ENCODE measurements at places on chromosomes 3 and 15.

DNA sequence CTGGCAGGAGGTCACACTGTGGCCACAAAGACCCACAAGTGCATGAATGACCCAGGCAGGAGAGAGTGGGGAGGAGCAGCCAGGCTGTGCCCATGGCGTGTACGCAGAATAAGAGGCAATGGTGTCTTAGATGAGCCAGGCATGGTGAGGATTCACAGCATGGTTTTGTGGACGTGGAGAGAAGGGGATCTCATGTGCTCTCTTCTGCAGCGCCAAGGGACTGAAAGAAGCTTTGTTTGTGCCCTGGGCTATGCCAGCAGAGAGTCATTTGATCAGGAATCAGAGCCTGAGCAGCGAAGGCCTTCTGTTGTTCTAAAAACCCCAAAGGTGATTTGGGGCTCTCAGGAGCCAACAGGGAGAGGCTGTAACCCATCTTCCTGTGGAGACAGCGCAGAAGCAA lies 18.7 kb upstream of the RPP14 start:
- DNase-seq = no peak

DNA sequence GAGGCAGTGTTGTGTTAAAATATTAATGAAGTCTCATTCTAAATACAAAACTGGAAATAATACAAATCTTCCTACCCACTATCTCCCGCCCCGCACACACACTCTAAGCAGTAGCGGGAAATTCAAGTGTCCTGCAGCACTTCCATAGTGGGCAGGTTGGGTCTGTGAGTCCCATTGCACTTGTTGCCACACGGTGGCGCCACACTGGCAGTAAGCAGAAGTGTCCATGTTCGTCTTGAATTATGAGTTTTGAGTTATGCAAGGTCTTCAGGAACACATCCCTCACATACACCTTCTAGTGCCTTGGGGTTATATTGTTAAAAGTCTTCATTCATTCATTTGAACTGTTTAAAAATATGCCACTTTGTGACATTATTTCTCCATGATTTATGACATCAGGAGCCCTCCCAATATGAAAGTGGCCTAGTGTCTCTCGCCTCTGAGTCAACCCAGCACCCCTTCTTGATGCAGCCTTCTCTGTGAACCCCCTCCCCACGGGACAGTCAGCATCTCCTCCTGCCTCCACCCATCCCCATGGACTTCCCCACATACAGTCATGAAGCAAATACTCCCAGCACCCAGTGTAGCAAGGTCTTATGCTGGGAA lies 17.6 kb upstream of the CCDC174 start:
- peak; percentile 34 for DNase-seq

GRCh38 chr15:85030301-85030929 lies 48.8 kb downstream of the PDE8A start:
- no peak for DNase-seq

DNA sequence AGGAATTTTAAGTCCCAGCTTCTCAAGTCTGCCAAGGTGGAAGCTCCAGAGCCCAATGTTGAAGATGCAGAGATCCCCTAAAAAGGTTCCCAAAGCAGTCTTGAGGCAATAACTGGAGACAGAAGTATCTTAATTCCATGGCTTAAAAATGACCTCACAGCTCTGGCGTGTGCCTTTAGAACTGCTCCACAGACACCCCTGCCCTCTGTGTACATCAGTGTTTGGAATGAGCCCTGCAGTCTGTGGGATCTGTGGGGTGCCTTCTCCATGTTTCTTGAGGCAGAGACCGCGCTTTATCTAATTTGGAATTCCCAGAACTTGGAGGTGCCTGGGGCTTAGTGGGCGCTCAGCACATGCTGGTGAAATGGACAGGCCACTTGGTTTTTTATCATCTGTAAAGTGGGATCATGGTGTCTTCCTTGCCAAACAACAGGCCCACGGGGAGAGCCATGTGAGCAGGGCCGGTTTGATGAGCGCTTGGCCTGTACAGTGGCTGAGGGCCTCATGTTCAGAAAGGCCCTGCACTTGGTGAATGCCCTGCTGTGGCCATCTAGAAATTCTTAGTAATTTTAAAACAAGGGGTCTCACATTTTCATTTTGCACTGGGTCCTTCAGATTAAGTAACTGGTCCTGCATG lies 7.1 kb downstream of the ITGA11 start:
- DNase-seq = no peak

- no peak for DNase-seq
Observed at GRCh38 chr3:119978554-119979208, 115.6 kb downstream of the GSK3B start.

DNA sequence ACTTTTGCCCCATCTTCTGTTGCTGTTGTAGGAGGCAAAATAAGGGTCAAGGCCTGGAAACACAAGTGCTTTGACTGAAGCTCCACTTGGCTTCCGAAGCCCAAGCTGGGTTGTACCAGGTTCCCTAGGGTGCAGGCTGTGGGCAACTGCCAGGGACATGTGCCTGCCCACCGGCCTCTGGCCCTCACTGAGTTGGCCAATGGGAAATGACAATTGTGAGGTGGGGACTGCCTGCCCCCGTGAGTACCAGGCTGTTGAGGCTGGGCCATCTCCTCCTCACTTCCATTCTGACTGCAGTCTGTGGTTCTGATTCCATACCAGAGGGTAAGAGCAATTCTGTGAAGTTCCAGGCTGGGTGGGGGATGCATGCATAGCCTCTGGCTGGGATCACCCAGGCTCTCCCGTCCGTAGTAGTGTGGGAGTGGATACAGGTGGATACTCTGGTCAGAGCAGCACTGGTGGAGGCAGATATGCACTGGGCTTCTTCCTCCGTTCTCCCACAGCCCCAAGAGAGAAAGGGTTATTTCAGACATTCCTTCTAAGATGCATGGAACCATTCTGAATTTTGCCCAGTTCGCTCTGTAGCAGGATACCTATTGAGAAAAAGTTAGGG lies at the start of gene ADIPOQ:
ADIPOQ (plus strand) TSS at position 285 of the 613 bp plus-strand sequence. CDS start 10,349 bp downstream, outside the sequence.
- DNase-seq = no peak

GRCh38 chr3:190051641-190052040 lies 69.1 kb downstream of the P3H2 start:
- no peak for DNase-seq

- no peak for DNase-seq
Observed at GRCh38 chr15:39828374-39828931, 45.8 kb upstream of the FSIP1 start.

GRCh38 chr15:39192979-39193560 lies 387.8 kb upstream of the THBS1 start:
- DNase-seq = no peak

DNA sequence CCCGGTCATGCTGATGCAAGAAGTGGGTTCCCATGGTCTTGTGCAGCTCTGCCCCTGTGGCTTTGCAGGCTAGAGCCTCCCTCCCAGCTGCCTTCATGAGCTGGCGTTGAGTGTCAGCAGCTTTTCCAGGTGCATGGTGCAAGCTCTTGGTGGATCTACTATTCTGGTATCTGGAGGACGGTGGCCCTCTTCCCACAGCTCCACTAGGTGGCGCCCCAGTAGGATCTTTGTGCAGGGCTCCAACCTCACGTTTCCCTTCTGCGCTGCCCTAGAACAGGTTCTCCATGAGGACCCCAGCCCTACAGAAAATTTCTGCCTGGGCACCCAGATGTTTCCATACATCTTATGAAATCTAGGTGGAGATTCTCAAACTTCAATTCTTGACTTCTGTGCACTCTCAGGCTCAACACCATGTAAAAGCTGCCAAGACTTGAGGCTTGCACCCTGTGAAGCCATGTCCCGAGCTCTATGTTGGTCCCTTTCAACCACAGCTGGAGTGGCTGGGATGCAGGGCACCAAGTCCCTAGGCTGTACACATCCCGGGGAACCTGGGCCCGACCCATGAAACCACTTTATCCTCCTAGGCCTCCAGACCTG lies 238.4 kb upstream of the MDFIC2 start:
- peak; percentile 54 for DNase-seq
